ENCODE measurements at places on chromosomes 6 and 20.

DNA sequence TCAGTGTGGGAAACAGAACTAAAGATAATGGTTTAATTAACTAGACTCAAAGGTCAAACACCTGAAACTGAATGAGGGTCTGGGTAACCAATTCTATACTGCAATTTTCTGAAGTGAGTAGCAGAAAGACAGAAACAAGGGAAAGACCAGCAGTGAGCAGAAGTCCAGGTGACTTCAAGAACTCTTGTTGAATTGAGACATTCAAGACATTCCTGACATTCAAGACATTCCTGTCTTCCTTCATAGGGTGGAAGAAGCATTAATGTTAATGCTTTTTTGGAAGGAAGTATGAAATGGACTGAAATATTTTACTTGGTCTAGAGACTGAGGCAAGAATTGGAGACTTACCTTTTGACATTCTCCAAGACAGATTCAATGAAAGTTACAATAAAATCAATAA, 529.9 kb upstream of the MMS22L start:
- DNase-seq = no peak

GRCh38 chr6:154865291-154865690, 129.8 kb upstream of the TIAM2 start:
- no peak for DNase-seq

DNA sequence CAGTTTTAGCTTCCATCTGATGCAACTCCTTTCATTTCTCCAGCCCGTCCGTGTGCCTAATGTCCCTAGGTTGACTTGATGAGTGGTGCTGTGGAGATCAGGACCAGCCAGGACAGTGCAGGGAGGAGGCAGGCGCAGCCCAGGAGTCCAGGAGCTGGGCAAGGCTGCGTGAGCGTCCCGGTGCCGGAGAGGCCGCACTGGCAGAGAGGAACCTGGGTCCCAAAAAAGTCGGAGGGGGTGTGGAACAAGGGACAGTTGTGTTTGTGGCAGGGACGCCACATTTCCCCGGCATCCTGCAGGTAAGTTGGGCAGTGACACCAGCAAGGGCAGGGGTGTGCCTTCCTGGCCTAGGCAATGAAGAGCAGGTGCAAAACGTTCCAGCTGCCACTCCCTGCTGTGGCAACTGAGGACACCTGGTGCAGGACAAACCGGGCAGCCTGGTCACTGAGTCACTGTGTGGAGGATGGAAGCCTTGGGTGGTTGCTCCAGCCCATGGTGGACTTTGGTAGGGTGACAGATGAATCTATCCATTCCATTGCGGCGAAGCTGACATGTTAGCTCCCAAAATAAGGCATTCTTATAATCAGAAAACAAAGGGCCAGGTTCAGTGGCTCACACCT, 53.2 kb downstream of the RAMACL start:
- no peak for DNase-seq

DNA sequence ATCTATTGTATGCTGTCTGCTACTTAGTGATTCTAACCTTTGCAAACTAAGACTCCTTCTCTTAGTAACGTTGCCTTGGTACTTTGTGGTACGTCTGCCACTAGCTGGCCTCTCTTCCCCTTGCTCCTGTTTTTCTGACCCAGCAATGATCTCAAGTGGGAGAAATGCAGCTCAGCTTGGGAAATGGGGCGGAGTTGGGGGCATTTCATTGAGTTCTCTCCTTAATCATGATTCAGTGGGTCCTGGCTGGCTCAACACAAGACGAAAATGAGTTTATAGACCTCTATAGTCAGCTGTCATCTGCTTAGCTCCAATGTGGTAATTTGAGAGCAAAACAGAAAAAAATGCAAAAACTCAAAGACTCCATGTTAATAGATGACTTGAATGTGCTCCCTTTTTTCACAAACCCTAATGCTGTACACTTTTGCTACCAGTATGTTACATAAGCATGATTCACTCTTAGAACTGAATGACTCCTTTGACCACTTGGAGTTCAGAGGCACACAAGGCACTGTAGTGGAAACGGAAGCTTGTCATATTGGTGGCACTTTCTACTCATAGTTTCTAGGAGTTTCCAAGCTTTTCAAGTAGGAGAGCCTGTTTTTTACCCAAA, 55.3 kb upstream of the SOX4 start:
- no peak for DNase-seq

DNA sequence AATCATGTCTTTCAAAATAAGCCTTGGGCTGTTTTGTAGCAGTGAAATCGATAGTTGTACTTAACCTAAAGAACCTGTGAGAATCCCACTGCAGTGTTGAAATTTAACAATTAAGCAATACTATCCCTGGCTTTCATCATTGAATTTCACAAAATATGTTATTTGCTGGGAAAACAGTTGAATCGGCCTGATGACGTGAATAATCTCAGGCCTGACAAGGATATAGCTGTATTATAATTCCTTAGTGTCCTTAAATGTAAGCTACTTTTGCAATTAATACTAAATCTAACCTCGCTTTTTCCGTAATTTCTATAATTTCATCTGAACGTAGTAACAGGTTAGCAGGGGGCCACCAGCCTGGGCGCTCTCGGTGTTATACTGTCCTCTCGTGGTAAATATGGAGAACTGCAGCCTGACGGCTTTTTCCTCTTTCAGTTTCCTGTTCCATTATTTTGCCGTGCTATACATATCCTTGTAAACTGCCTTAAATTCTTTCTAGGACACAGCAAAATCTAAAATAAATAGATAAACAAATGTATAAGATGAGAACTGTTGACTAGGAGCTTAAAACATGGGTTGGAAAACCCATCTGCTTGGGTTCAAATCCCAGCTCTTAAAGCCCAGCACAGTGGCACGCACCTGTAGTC, 24.0 kb downstream of the MTFR2 start:
- no peak for DNase-seq

GRCh38 chr6:21115111-21115510, 478.4 kb upstream of the SOX4 start:
- no peak for DNase-seq

- DNase-seq = no peak
Observed at GRCh38 chr6:76982476-76983199, 480.7 kb downstream of the HTR1B start.

DNA sequence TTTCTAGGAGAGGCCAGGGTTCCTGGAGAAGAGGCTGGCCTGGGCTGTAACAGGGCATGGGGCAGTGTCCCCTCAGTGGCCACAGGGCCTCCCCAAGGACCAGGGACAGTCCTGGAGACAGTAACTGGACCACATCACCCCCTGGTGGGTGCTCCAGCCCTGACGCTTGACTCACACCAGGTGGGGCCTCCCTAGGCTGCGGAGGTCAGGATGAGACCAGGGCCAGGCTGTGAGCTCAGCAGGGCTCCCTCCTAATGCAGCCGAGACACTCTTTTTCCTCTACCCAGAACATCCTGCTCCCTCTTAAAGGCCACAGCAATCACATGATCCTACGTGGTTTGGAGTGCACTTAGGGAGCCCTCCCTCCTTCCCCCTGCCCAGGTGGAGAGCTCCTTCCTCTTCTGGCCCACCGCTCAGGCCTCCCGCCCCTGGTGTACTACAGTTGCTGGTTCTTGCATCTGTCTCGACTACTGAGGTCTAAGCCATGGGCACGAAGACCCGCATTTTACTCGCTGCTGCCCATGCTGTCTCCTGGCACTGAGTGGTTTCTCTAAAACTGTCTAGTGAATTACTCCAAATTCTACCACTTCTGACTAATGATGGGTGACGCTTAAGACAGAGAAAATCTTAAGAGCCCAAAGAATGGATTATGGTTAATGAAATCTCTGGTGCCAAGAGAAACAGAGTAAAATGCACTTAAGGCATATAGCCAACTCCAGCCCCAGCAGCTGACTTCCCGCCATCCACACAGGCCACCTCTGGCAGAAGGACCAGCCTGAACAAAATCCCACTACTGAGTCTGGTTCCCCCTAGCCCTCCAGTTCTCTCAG, 166.1 kb upstream of the CST7 start:
- no peak for DNase-seq

GRCh38 chr6:20319520-20320357, 81.9 kb upstream of the E2F3 start:
- DNase-seq = no peak

DNA sequence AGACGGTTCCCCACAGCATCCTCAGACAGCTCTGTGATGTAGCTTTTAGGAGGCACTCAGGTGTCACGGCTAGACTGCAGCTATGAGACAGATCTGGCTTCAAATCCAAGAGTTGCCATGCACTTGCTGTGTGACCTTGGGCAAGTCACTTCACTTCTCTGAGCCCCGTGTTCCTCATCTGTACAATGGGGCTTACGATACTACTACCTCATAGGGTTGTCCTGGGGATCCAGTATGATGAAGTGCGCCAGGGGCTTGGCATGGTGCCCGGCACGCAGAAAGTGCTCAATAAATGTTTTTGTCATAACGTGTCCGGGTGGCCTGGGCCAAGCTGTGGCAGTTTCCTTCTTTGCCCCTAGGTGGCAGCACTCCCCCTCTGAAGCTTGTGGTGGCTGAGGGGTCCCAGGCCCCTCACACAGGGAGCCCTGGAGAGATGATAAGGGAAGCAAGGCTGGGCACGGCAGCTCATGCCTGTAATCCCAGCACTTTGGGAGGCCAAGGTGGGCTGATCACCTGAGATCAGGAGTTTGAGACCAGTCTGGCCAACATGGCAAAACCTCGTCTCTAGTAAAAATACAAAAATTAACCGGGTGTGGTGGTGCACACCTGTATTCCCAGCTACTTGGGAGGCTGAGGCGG, 19.1 kb upstream of the CHMP4B start:
- no peak for DNase-seq

GRCh38 chr6:128572294-128572693, 51.9 kb upstream of the PTPRK start:
- DNase-seq = no peak

- no peak for DNase-seq
Observed at GRCh38 chr6:100281471-100281901, 183.2 kb downstream of the SIM1 start.

- DNase-seq = no peak
Observed at GRCh38 chr6:112232845-112233256, 21.5 kb downstream of the LAMA4 start.

- no peak for DNase-seq
Observed at GRCh38 chr20:24633026-24633425, 163.6 kb downstream of the SYNDIG1 start.

GRCh38 chr20:58657986-58658385, 6.9 kb downstream of the STX16 start:
- no peak for DNase-seq

- no peak for DNase-seq
Observed at GRCh38 chr6:153150752-153151440, 19.8 kb upstream of the RGS17 start.

- DNase-seq = no peak
Observed at GRCh38 chr6:166572370-166573261, 13.9 kb downstream of the RAMACL start.

DNA sequence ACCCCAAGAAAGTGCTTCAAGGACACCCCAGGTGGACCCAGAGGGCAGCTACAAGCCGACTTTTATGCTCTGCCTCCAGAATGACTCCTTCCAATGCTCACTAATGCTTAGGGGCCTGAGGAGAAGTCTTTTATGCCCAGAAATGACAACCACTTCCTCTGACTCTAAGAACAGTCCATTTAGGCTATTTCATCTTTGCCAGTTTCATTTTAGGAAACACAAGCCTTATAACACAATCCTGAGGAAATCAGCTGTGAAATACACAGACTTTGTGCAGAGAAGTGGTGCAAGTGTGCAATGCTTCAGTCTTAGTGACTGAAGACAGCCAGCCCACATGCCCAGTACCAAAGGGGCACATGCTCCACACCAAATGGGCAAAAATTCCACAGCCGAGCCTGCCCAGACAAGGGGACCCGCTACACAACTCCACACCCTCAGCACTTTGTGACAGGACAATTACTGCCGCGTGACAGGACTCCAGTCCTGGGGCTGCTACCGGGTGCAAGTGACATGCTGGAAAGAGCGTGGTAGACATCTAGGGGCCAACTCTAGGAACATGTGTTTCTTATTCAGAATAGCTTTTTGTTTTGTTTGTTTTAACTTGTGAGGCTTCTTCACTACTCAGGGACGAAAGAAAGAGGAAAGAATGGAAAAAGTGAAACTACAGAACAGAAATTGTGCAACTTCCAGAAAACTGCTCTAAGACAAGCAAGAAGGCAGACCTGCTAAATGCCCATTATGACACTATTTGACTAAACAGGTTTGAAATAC, 28.2 kb upstream of the PLAGL1 start:
- DNase-seq = no peak

Data from NCI-H2171 (cell line).